ENCODE measurements at places on chromosomes 11 and 22. TPM values are rescaled to one million over a fixed set of nuclear protein-coding genes. Genes with fewer than 3 reads are reported as not detected.

GRCh38 chr22:30325065-30325720 lies 1.5 kb downstream of the TBC1D10A start:
- DNase-seq, result no peak

DNA sequence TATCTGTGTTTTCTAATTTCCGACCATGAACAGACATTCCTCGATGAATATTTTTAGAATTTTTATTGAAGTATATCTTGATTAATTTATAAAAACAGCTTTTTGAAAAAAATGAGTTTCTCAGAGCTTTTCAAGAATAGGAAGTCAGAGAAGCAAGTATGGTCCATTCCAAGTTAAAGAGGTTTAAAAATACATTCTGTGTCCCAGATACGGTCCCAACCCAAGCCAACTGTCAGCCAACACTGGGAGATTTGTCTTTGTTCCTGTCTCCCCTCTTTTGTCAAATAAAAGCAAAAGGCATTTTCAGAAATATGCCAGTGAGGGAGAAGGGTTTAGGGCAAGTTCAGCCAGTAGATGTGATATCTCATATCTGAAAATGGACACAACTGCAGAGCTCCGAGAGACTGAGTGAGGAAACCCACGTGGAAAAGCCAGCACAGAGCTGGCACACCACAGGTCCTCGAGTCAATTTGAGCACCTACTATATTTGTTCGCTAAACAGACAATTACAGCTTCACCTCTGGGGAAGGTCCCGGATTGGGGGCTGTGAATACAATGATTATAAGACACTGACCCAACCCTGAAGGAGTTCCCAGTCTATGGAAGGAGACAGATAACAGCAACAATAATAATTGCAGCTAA lies 59.8 kb downstream of the C11orf91 start:
- no peak for DNase-seq

DNA sequence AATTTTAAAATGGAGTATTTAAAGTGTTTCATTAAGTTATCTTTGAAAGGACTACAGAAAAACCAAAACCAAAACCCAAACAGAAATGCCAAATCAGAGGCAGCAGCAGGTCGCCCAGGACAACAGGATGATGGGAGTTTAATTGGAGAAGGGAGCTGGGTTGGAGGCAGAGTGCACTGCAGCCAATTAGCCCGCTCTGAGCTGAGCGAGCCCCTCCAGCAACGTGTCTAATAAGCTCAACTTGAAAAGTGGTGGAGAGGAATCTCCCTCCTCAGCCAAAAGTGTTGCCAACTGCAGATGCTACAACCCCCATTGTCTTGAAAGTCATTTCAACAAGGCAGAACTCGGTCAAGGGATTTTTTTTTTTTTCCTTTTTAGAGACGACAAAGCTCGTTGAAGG lies 323.9 kb downstream of the CADM1 start:
- DNase-seq, result no peak

The KIF18A gene
- 20.8 TPM for total RNA-seq

Data from Panc1 (cell line).